ENCODE measurements at places on chromosomes 16 and 17. TPM values are rescaled to one million over a fixed set of nuclear protein-coding genes. Genes with fewer than 3 reads are reported as not detected.

GDPD3 gene
- polyA plus RNA-seq, result 1.5 TPM

CACNA1H gene
- polyA plus RNA-seq, result not detected

DRC3 gene
- 3.6 TPM for polyA plus RNA-seq

- no peaks in the 10 kb centered on the region for H3K27me3 ChIP-seq
- no peaks in the 10 kb centered on the region for H3K36me3 ChIP-seq
- DNase-seq, result no peak
- no peak overlapping the region for H3K4me3 ChIP-seq
- peaks cover 8% of the 10 kb centered on the region for H3K4me1 ChIP-seq
Observed at GRCh38 chr16:77917971-77918370, 104.4 kb upstream of the CLEC3A start.

DNA sequence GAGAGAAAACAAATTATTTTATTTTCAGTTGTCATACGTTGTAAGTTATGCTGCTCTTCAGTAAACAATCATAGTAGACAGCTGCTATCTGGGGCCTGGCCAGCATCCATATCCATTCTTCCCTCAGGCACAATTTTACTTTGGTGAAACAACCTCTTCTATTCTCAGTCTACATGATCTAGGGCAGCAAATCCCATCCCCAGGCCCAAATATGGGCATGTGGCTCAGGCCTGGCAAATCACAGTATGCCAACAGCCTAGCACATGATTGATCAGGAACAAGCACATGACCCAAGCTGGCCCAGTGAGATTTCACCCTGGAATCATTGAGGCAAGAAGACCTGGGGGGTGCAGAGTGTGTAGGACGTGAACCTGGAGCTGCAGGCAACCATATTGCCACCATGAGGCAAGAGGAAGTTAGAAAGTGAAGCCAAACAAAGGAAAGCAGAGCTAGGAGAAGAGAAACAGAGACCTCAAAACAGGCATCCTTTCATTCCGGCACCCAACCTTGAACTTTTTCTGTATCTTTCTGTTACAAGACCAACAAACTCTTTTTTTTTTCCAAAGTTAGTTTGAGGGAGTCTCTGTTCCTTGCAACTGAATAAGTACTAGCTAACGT, 10.3 kb upstream of the ABCC12 start:
- no peak overlapping the region for H3K4me3 ChIP-seq
- no peak for DNase-seq

- no peak overlapping the region for H3K4me3 ChIP-seq
- peaks cover 17% of the 10 kb centered on the region for H3K36me3 ChIP-seq
- no peak overlapping the region for H3K27ac ChIP-seq
- H3K4me1 ChIP-seq, result peaks cover 16% of the 10 kb centered on the region
- no peak for DNase-seq
Observed at GRCh38 chr17:81680150-81680549, 3.4 kb downstream of the ARL16 start.

DNA sequence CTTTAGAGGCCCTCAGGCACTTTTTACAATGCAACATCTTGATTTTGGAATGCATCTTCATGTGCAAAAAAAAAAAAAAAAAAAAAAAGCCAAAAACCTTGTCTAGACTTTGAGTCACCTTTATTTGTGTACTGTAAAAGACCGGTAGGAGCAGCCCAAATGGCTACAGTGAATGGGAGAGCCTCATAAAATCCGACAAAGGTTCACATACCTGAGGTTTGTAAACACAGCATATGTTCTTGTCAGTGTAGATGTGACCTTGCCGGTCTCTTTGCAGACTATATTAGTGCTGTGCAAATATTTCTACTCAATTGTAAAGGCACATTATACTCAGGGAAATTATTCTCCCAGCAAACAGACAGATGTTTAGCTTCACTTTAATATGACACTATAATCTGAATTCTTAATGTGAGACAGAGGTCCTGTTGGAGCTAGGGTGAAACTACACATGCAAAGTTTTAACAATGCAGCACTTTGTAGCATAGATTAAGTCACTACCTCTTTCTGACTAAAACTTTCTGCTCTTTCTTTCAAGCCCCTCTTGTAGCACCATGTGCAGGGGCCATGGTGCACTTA, 211.3 kb downstream of the CA10 start:
- no peak for DNase-seq
- H3K36me3 ChIP-seq, result no peaks in the 10 kb centered on the region
- H3K4me3 ChIP-seq, result no peak overlapping the region

DNA sequence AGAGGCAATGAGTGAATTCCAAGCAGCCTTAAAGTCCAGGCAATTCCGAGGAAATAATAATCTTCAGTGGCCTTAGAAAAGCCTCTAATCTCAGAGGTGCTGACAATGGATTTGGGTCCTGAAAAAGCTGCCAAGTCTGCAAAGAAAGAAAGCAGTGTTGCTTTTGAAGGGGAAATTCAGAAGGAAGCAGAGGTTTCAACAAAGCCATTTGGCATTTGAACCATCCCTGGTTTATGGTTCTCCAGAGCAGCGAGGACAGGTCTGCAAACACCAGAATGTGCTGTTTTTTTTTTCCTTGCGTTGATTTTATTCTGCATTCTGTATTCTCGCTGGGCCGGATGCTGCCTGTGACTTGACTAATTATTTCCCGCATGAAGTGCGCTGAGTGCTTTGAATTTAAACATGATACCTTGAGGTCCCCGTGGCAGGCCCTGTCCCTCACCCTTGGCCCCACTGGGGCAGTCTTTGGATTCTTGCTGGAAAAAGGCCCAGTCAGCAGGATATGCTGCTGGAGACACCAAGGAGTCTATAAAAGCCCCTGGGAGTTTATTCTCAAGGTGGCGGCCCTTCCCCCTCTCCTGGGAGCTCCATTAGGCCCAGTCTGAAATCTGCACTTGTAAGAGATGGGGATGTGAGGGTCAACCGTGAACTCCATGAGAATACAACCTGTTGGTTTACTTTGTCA, 338.3 kb downstream of the HAPSTR1 start:
- no peaks in the 10 kb centered on the region for H3K27me3 ChIP-seq
- no peak for DNase-seq
- H3K4me1 ChIP-seq, result no peaks in the 10 kb centered on the region
- H3K27ac ChIP-seq, result no peak overlapping the region

- peak; percentile 99 for DNase-seq
- peaks cover 24% of the 10 kb centered on the region for H3K36me3 ChIP-seq
- peak within 1 kb of the TSS; percentile 85 for H3K27ac ChIP-seq
- H3K4me3 ChIP-seq, result peak within 1 kb of the TSS; percentile 90
Observed at GRCh38 chr17:7561589-7562207, at the start of gene SENP3. TSS of gene SENP3 (plus strand) at chr17:7561919. CDS start at chr17:7563077, 1,158 bp downstream.

- H3K4me1 ChIP-seq, result no peaks in the 10 kb centered on the region
- H3K27ac ChIP-seq, result no peak overlapping the region
- no peak for DNase-seq
- peaks cover 5% of the 10 kb centered on the region for H3K27me3 ChIP-seq
Observed at GRCh38 chr17:42894283-42895184, 6.1 kb upstream of the G6PC1 start.

GRCh38 chr17:42548070-42548837, 4.5 kb upstream of the HSD17B1 start:
- no peak overlapping the region for H3K27ac ChIP-seq
- no peaks in the 10 kb centered on the region for H3K27me3 ChIP-seq
- H3K36me3 ChIP-seq, result peaks cover 11% of the 10 kb centered on the region
- H3K4me3 ChIP-seq, result no peak overlapping the region
- H3K4me1 ChIP-seq, result peaks cover 6% of the 10 kb centered on the region

DNA sequence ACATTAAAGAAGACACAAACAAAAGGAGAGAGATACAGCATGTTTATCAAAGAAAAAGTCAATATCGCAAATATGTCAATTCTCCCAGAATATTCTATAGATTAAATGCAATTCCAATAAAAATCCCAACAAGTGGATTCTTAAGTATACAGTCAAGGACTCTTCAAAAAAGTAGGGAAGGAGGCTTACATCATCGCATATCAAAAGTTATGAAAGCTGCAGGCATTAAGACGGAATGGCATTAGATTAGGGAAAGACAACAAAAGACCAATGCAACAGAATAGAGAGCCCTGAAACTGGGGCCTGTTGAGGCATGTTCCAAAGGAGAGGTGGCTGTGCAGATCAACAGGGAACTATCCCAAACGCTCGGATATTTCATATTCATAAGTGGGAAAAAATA, 76.0 kb downstream of the MARCHF10 start:
- no peak overlapping the region for H3K4me3 ChIP-seq
- no peaks in the 10 kb centered on the region for H3K4me1 ChIP-seq
- H3K27ac ChIP-seq, result no peak overlapping the region

GRCh38 chr17:49898366-49899190, 50.7 kb upstream of the TAC4 start:
- peaks cover 98% of the 10 kb centered on the region for H3K27me3 ChIP-seq
- no peak overlapping the region for H3K27ac ChIP-seq
- no peaks in the 10 kb centered on the region for H3K36me3 ChIP-seq
- no peaks in the 10 kb centered on the region for H3K4me1 ChIP-seq
- H3K4me3 ChIP-seq, result no peak overlapping the region

- H3K27ac ChIP-seq, result no peak overlapping the region
- H3K4me3 ChIP-seq, result no peak overlapping the region
- no peak for DNase-seq
- no peaks in the 10 kb centered on the region for H3K36me3 ChIP-seq
- H3K4me1 ChIP-seq, result no peaks in the 10 kb centered on the region
Observed at GRCh38 chr16:80107900-80108299, 432.9 kb upstream of the DYNLRB2 start.

- peak overlapping the region; percentile 98 for H3K27ac ChIP-seq
- no peaks in the 10 kb centered on the region for H3K36me3 ChIP-seq
- H3K27me3 ChIP-seq, result no peaks in the 10 kb centered on the region
- DNase-seq, result no peak
- no peaks in the 10 kb centered on the region for H3K4me1 ChIP-seq
Observed at GRCh38 chr16:86668136-86668910, 90.0 kb downstream of the FOXL1 start.

DNA sequence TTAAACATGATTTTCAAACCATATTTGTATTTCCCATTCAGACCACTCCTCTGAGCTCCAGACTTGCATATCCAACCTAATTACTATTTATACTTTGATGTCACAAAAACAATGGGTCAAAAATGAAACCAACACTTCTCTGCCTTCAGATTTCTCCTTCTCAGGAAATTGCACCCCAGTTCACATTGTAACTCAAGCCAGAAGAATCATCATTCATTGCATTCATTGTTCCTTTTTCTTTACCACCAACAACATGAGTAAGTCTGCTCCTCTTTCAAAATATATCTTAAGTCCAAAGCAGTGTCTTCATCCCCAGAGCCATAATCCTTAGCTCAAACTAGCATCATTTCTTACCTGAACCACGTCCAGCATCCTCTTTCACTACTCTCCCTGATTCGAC, 2.6 kb upstream of the AKAP1 start:
- no peak overlapping the region for H3K4me3 ChIP-seq
- no peak for DNase-seq
- no peak overlapping the region for H3K27ac ChIP-seq
- no peaks in the 10 kb centered on the region for H3K36me3 ChIP-seq
- no peaks in the 10 kb centered on the region for H3K27me3 ChIP-seq
- no peaks in the 10 kb centered on the region for H3K4me1 ChIP-seq

DNA sequence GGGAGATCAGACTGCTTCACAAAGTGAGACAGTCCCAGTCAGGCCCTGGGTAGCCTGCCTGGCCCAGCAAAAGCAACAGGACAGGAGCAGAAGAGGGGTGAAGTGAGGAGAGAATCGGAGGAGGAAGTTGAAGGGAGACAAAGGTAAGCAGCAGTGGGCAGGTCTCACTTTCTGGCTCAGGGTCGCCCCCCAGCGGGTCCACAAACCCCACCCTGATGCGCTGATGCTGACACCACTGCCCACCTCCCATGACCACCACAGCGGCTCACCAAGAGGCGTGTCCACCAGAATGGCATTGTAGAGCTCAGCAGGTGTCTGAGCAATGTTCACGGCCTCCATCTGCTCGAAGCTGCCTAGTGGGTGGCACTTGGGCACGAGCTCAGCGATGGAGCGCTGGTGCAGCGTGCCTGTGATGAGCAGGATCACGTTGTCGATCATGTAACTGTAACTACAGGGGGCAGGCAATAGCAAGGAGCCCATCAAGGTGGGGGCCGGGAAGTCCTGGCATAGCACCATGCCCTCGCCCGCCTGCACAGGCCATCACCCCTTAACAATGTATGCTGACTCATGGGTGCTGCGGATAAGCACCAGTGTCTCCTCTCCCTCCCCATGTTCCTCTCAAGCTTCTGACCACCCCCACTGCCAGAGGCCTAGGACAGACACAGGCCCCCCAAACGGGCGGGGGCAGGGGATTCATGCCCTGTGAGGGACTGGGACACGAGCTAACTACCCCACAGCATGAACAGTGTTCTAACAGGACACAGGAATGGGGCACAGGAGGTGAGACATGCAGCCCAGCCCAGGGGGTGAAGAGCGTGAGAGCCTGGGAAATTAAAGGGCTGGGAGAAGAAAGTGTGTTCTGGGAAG, 13.6 kb downstream of the HSD11B2 start:
- DNase-seq, result no peak
- H3K27ac ChIP-seq, result no peak overlapping the region
- H3K4me3 ChIP-seq, result no peak overlapping the region

- no peaks in the 10 kb centered on the region for H3K27me3 ChIP-seq
- H3K36me3 ChIP-seq, result no peaks in the 10 kb centered on the region
- no peak overlapping the region for H3K4me3 ChIP-seq
Observed at GRCh38 chr16:84532855-84533486, 28.5 kb upstream of the MEAK7 start.

GRCh38 chr17:40678902-40679522, 14.0 kb upstream of the KRT222 start:
- no peaks in the 10 kb centered on the region for H3K36me3 ChIP-seq
- H3K27ac ChIP-seq, result no peak overlapping the region
- H3K4me1 ChIP-seq, result no peaks in the 10 kb centered on the region

GRCh38 chr17:28661635-28662526, at the start of the genes SDF2 and SUPT6H:
TSS of gene SDF2 (minus strand) at chr17:28661906. CDS start at chr17:28661876, 30 bp downstream.
TSS of gene SUPT6H (plus strand) at chr17:28662205. CDS start at chr17:28673402, 11,197 bp downstream.
- H3K27ac ChIP-seq, result peak within 1 kb of the TSS; percentile 96
- H3K4me3 ChIP-seq, result peak within 1 kb of the TSS; percentile 91
- no peaks in the 10 kb centered on the region for H3K27me3 ChIP-seq

- no peak overlapping the region for H3K27ac ChIP-seq
- DNase-seq, result no peak
- peaks cover 68% of the 10 kb centered on the region for H3K36me3 ChIP-seq
- H3K27me3 ChIP-seq, result no peaks in the 10 kb centered on the region
- no peak overlapping the region for H3K4me3 ChIP-seq
Observed at GRCh38 chr16:71853413-71853812, 7.6 kb downstream of the ATXN1L start.

All from SK-N-SH (cell line).